Erythroblast (primary cell): ENCODE measurements at places on chromosomes 6 and 20.

- no peak for DNase-seq
These were observed 13.1 kb downstream of the PKIB start for GRCh38 chr6:122623279-122623678.

- no peak for DNase-seq
These were observed 920.4 kb upstream of the GJE1 start for GRCh38 chr6:141212296-141212695.

GRCh38 chr20:4102381-4102780 lies 87.0 kb upstream of the RNF24 start:
- no peak for DNase-seq

DNA sequence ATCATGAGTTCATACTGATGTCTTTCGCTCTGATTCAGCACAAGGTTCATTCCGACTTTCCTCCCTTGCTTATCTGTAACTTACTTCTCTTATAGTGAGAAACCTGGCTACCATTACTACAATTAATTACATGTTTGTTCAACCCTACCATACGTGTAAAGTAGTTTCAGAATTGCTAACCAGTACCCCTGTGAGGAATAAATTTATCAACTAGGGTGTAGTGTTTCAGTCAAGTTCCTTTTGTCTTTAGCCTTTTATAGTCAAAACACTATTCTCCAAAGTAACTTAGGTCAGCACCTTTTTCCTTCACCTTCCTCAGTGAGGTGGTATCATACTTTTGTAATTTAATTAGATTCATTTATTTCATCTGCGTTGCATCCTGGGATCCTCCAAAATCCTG lies 64.9 kb downstream of the MAP3K4 start:
- no peak for DNase-seq

GRCh38 chr6:45305546-45305945 lies 22.6 kb upstream of the RUNX2 start:
- DNase-seq, result no peak

GRCh38 chr6:149831308-149831820 lies 32.8 kb downstream of the LRP11 start:
- DNase-seq, result no peak

DNA sequence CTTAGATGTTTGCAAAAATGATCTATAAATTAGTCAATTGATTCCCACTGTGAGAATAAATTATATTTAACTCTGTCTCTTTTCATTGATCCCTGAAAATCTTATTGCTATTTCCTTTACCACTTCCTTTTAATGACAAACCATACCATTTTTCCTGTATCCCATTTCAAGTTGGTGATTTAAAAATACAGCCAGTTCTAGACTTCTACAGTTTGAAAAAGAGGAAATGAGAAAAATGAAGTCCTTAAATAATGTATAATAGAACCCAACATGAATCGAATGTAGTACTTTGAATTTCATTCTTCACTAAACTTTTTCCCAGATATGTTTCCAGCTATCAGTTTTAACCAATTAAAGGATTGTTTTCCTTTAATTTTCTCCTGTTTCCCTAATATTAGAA lies 29.5 kb upstream of the SDHAF4 start:
- no peak for DNase-seq

- peak; percentile 54 for DNase-seq
These were observed 15.0 kb downstream of the ACSS2 start for GRCh38 chr20:34891166-34892062.

DNA sequence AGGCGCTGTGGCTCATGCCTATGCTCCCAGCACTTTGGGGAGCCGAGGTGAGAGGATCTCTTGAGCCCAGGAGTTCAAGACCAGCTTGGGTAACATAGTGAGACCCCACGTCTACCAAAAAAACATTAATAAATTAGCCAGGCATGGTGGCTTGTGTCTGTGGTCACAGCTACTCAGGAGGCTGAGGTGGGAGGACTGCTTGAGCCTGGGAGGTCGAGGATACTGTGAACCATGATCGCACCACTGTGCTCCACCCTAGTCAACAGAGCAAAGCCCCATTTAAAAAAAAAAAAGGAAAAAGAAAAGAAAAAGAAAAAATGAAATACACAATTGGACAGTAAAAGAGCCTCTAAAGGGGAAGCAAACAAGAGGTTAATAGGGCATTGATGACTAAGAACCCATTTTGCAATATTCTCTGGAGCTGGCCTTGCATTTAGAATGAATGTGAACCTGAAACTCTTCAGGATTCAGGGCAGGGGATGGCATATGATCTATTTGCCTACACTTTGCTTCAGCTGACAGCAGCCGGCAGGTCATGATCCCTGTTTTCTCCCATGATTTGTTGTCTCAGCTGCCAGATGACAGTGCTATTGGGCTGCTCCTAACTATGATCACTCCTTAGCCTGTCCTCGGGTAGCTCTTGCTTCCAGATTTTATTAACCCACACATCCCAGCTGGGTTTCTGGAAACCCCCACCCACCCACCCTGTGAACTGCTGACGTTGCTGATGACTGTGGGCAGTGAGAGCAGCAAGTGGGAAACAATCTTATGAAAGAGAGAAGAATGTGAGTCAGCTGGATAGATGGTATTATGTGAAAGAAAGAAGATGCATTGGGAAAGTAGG lies 83.8 kb upstream of the ELOVL5 start:
- DNase-seq, result no peak

GRCh38 chr6:37140145-37140544 lies 29.8 kb upstream of the PIM1 start:
- no peak for DNase-seq

DNA sequence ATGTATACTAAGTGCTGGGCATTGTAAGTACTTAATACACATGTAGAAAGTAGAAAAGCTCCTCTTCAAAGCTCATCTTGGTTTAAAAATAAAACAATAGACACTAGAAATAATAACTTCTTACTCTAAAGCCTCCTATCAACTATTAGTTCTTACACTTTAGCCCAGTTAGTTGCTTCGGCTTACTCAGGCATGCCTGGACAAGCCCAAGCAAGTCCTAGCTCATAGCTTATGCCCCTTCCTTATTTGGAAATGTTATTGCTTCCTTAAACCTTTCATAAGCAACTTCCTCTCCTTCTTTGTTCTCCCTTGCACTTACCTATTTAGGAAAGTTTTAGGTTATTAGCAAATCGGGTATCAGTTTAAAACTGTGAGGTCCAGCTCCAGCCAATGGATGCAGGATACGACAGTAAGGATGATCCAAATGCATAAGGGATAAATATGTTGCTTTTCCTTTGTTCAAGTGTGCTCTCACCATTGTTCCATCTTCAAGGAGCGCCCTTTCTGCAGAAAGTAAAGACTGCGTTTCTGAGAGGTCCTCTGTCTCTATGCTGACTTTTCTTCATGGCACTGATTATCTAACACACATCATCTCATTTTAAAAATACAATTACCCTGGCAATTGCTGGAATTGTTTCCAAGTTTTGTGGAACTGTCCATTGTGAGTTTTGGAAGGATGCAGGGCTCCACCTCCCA lies 12.3 kb downstream of the TMEM30A start:
- no peak for DNase-seq

- no peak for DNase-seq
These were observed 5.5 kb downstream of the ZNF334 start for GRCh38 chr20:46507760-46508407.

GRCh38 chr6:40436685-40437604 lies 150.2 kb downstream of the LRFN2 start:
- DNase-seq, result no peak

GRCh38 chr6:26225848-26226578 lies 138.8 kb downstream of the HFE start:
- DNase-seq, result peak; percentile 73

DNA sequence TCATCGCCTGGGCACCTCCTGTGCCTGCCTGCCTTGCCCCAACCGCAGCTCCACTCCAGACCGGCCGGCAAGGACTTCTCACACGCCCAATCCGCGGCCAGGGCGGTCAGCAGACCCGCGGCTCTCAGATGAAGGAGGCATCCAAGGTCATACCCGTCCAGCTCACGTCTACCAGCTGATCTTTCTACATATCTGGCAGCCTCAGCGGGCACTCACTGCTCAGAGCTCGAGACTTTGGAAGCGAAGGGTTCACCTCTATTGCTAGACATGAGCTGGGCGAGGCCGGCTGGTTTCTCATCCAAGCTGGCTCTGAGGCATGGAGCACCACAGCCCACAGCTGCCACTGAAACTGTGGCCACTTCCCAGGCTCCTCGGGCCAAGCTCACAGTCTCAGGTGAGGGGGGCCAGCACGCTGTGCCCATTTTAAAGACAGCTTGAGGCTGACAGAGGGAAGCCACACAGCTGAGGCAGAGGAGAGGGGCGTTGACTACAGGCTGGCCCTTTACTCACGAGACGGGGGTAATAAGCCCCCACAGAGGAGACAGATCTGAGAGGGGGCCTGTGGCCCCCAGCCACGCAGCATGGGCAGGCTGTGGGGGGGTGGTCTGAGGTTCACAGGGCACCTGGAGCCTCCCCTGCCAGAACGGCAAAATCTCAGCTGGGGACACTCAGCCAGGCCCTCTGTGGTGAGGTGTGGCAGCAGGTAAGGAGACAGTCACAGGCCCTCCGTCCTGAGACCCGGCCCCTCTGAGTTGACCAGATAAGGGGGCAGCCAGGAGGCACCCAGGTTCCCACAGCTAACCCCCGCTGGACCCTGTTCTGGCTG lies 2.0 kb downstream of the LAMA5 start:
- DNase-seq, result no peak

GRCh38 chr6:151408858-151409257 lies 17.5 kb upstream of the ZBTB2 start:
- no peak for DNase-seq

GRCh38 chr6:46299253-46299652 lies 128.5 kb upstream of the ENPP5 start:
- no peak for DNase-seq

GRCh38 chr6:135202836-135203235 lies 21.7 kb downstream of the MYB start:
- no peak for DNase-seq

DNA sequence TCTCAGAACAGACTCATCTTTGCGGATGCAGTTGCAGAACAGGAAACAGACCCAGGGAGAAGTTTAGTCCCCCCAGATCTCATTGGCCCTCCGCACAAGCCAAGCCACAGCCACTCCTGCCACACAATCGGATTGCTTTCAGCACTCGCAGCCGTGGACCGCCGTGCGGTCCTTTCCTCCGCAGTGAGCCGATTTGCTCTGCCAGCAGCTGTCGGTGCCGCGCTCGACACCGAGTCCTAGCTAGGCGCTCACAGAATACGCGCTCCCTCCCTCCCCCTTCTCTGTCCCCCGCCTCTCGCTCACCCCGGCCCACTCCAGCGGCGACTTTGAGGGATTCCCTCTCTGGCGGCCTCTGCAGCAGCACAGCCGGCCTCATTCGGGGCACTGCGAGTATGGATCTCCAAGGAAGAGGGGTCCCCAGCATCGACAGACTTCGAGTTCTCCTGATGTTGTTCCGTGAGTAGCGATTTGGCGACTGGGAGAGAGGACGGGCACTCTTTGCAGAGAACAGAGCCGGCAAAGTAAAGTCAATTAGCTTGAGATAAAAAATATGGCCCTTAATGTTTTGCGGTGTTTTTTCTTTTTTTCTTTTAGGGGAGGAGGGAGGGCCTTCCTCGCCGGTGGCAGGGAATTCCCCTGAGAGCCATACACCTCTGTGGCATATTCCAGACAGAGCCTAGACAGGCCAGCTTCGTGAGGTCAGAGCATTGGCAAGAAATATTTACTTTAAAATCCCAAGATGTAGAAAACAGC lies at the start of gene LAMP5:
Gene LAMP5 (plus strand): TSS at position 130 of the 753 bp plus-strand sequence. CDS start 263 bp downstream, at position 393.
- no peak for DNase-seq

DNA sequence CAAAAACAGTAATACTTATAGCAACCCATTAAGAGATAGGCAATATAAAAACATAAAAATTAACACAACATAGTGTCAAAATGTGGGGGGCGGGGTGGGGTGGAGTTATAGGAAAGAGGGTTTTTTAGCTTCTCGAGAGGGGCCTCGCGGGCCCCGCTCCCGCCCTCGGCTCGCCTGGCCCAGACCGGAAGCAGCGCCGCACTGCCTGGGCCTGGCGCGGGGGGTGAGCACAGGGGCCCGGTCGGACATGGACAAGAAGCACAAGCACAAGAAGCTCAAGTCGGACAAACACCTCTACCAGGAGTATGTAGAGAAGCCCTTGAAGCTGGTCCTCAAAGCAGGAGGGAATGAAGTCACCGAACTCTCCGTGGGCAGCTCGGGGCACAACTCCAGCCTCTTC lies 53.4 kb downstream of the REV3L start:
- no peak for DNase-seq

DNA sequence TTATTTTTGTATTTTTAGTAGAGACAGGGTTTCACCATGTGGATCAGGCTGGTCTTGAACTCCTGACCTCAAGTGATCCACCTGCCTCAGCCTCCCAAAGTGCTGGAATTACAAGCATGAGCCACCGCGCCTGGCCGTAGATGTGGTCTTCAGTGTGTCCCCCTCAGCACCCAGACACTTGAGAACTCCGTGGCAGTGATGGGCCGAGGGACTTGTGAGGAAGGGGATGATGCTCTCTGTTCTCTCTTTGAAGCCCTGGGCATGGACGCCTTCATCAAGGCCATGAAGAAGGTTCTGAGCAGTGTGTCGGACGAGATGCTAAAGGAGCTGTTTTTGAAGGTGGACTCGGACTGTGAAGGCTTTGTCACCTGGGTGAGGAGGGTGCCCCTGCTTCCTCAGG lies 16.9 kb downstream of the EFCAB8 start:
- DNase-seq, result no peak

DNA sequence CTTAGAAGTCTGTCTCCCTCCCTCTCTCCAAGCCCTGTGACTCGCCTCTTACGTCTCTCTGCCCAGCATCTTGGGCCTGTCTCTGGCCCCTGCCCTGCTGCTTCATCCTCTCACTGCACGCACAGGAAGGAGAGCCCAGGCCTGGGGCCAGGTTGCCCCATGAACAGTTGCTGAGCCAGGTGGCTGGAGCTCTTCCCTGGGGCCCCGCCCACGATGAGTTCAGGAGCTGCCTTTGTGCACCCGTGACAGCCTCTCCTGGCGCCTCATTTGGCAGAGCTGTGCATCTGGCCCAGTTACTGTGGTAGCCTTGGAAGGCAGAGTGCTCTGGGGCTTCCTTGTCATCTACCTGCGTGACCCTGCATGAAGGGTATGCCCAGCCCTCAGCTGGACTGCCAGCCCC lies 44.5 kb downstream of the SLC52A3 start:
- no peak for DNase-seq

DNA sequence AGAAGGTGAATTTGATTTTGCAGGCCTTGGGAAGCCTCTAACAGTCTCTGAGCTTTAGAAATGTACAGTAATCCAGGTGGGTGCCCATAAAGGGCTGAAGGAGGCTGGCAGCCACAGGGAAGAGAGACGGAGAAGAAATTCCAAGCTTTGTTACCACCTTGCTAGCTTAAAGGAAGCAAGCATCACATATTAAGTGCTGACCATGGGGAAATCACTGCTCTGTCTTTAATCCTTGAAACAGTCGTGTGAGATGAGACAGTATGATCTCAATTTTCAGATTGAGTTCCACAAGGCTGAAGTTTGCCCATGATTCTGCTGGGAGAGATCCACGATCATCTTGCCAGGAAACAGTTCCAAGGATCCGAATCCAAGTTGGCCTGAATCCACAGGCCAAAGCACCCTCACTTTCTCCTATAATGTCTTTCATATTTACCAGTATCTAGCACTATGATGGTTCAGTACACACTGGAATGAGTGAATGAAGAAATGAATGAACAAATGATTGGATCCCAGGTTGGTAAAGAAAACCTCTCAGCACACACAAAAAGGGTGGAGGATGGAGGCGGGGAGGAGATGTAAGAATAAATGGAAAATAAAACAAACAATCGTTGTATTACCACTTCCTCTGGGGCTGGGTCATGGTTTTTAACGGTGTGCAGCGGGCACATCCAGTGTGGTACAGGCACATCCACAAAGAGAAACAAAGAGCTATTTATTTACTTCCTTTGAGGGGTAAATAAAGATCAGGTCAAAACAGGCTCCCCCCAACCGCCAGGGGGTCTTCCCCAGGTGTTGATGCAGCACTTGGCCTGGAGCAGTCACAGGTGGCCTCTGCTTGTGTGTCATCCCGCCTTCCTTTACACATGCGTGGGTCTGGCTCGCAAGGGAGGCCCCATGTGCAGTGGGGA lies 28.2 kb upstream of the TAF8 start:
- DNase-seq, result no peak
